Motor neuron (in vitro differentiated cells): ENCODE measurements at places on chromosomes 5 and 9.

DNA sequence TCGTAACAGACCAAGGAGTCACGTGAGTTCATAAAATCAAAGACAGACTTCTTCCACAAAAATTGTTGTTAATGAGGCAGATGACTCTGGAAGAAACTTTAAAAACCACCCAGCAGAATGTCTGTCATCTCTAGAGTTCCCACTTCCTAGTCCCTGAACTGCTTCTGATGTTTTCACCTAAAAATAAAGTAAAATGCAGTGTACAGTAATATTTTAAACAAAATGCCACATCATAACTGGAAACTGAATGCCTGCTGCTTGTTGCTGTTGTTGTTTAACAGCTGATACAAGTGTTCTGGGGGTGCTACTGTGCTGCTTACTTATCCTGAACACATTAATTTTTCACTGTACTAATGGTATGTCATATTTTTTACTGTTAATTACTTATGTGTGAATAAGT lies 577.2 kb downstream of the MTRR start:
- ATAC-seq: no peak

GRCh38 chr5:68884883-68885282 lies 208.9 kb upstream of the SLC30A5 start:
- ATAC-seq: no peak

GRCh38 chr9:76321195-76321828 lies 72.9 kb downstream of the RFK start:
- no peak for ATAC-seq

GRCh38 chr5:125584140-125584520 lies 837.7 kb upstream of the ZNF608 start:
- no peak for ATAC-seq

- no peak for ATAC-seq
These were observed 245.6 kb downstream of the LURAP1L start for GRCh38 chr9:13020146-13021040.
